ENCODE measurements at places on chromosomes 3 and 15.

GRCh38 chr3:138135146-138135832 lies 3.1 kb upstream of the A4GNT start:
- DNase-seq: no peak

GRCh38 chr3:195219351-195220230 lies 51.4 kb downstream of the XXYLT1 start:
- no peak for DNase-seq

DNA sequence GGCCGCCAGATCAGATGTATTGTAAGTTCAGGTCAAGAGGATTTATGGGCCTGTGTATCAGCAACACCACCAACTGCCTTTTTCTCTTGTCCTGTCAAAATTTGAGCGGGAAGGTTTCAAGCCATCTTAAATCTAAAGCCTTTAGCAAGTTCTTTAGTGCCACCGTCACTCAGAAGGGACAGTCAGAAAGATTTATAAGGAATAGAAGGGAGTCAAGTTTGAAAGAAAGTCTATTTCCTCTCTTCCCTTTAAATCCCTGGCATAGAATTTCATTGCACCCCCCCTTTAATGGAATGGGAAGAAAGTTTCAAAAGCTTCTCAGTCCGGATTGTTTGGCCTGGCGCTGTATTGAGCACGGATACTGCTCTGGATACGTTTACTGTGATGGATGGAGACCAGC lies 359.4 kb downstream of the FEZF2 start:
- no peak for DNase-seq

GRCh38 chr15:100703671-100704070 lies 101.3 kb downstream of the ASB7 start:
- DNase-seq: no peak

DNA sequence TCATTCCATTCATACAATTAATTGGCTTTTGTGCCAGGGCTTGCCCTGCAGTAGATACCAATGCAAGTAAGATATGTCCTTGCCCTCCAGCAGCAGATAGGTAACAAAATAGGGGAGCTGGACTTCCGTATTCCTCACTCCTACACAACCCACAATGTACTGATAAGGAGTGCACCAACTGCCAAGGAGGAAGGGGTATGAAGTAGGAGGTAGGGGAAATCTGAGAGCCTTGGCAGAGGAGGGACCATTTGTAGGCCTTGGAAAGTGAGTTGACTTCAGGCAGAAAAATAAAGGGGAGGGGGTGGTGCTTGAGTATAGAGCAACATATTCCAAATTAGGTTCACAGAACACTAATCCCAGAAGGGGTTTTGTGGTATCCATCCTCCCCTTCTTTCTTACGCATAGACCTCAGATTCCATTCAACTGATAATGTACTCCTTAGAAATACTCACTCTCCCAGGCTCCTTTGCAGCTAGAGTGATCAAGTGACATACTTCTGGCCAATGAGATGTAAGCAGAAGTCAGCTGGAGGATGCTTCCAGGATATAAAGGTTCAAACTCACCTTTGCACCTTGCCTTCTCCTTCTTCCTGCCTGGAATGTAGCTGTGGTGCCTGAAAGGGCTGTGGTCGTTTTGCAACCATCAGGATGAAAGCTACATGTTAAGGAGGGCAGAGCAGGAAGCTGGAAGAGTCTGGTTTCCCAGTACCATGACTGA lies 127.1 kb upstream of the SMAD3 start:
- no peak for DNase-seq

GRCh38 chr15:42368096-42368495 lies 8.8 kb downstream of the CAPN3 start:
- DNase-seq: no peak

GRCh38 chr15:64249883-64250575 lies 87.2 kb upstream of the PPIB start:
- no peak for DNase-seq

DNA sequence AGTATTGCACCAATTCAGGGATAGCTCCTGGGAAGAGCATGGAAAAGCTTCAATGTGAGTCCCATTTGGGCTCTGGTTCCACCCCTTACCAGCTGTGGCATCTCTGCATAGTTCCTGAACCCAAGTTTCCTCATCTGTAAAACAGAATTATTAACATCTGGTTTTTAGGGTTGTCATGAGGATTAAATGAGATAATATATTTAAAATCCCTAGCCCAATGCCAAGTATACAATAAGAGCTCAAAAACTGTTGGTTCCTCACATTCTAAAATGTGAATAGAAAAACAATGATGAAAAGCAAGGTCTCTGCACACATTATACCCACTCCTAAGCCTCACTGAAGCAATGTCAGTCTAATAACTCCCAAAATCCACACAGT lies 237.3 kb upstream of the WNT5A start:
- DNase-seq: no peak

- DNase-seq: no peak
Observed at GRCh38 chr3:10391391-10391790, 70.5 kb upstream of the SEC13 start.

- no peak for DNase-seq
Observed at GRCh38 chr15:64858021-64858575, 16.4 kb downstream of the PLEKHO2 start.

DNA sequence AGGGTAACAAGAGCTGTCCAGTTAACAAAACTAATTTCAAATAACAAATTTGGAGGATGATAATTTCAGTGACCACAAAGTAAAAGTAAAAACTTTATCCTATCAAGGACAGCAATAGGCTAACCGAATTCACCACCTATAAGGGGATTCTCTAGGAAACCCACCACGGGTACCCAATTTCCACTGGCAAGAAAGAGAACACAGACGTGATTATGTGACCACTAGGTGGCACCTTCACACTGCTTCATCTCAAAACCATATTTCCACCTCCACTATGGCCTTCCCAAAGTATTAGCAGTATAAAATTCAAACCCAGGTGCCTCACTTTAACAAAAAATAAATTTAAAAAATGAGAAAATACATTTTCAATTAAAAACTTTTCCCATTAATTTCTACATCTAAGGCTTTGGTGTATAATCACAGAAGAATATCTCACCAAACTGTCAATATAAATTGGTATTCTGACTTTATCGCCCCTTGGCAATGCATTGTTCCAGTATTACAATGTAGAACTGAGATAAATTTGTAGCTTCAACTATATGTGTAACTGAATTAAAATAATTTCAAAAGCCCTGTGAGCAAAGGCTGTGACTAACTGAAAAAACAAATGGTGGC lies 96.5 kb downstream of the FSIP1 start:
- DNase-seq: peak; percentile 33

- DNase-seq: peak; percentile 16
Observed at GRCh38 chr3:40387001-40387894, at the start of gene ENTPD3. Gene ENTPD3, plus strand, starts transcription at chr3:40387184. Its CDS starts 874 bp downstream, at chr3:40388058.

GRCh38 chr3:127170814-127171213 lies 22.1 kb upstream of the PRR23E start:
- DNase-seq: no peak

- DNase-seq: no peak
Observed at GRCh38 chr3:53171064-53171418, 10.0 kb downstream of the PRKCD start.

- no peak for DNase-seq
Observed at GRCh38 chr3:113533534-113533892, 1.2 kb downstream of the SIDT1 start.

DNA sequence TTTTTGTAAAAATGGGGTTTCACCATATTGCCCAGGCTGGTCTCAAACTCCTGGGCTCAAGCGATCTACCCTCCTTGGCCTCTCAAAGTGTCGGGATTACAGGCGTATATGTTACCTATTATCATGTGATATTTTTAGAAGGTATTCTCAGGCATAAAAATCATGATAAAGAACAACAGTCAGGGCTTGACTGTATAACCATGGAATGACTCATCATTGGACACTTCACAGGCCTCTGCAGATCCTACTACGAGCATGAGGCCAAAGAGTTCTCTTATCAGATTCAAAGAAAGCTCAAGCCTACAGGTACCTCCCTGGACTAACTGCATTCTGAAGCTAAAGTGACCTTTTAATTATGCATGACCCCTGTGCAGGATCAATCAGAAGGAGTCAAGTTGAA lies 91.7 kb upstream of the PRICKLE2 start:
- DNase-seq: no peak
